Activated T-cell treated with anti-CD3 and anti-CD28 coated beads, Interleukin-2, amount 50 U/mL, for 1 hour (primary cell): ENCODE measurements at places on chromosomes 12 and 14.
A peak's percentile ranks its signal among the peaks of the same experiment; 100 is the strongest.

DNA sequence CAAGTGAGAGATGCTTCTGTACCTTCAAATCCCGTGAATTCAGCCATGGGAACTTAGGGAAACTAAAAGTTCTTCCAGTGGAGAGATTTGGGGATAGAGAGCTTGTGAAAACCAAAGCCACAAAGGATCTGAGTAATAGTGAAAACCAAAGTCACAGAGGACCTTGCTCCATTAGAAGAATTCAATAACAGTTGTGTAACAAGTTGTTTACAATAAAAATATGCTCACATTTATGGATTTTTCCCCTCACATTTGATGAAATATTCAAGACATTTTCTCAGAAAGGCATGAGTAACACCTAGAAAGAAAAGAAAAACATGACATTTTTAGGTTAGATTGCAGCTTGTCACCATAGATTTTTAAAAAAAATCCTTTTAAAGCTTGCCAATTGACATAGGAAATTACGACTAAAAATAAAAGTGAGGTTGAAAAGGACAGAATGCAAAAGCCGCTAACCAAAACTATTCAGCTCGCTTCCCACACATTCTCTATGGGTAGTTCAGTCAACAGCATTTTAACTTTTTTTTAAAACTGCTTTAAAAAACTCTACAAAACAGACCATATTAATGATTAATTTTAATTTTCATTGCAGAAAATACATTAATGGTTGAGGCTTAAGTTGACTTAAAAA lies 113.2 kb downstream of the CAND1 start:
- DNase-seq, result no peak

- no peak for DNase-seq
Observed at GRCh38 chr14:92928258-92928629, 5.3 kb downstream of the CHGA start.

DNA sequence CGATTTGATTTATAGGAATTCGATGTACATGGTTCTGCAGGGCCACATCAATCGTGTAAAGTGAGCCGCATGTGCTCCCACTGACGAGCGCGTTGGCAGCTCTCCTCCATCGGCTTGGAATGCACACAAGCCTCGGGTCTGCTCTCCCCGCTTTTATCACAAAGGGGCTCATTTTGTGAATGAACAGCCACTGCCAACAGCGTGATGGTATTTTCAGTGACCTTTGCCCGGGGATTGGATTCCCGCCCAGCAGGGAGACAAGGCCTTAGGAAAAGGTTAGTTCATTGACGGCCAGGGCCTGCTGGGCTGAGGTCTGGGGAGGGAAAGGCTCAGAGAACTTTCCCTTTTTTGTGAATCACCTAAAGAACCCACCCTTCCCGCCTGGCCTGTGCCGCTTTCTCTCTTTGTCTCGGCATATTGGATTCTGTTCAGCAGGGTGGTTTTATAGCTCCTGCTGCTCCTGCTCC lies 232.1 kb downstream of the MSRB3 start:
- DNase-seq, result no peak

GRCh38 chr14:92690171-92691011 lies 58.0 kb downstream of the LGMN start:
- DNase-seq, result no peak

DNA sequence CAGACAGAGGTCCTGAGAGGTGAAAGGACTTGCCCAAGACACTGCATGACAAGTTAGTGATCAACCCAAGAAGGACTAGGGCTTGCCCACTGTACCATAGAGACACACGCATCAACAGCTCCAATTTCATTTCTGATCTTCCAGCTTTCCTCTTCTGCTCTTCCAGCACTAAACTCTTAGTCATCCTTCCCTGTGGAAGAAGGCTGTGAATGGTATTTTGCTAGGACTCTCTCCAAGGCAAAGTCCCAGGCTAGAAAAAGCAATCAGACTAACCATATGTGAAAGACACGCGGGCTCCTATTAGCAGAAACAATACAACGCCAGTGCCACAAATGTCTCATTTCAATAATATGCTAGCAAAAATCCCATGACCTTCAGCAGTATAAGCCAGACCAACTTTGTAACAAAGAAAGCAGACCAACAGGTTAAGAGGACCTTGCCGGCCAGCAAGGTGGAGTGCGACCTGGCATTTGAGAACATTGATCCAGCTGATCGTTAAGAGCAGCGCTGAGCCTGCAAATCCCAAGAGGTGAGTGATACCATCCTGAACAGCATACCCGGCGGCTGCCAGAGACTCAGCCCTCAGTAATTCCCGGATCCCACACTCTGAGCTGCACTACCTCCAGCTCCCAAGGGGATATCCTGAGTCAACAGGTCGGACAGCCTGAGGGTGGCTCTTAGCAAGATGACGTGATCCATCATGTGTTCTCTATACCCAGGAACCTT lies 132.5 kb downstream of the FOXN3 start:
- DNase-seq, result no peak

DNA sequence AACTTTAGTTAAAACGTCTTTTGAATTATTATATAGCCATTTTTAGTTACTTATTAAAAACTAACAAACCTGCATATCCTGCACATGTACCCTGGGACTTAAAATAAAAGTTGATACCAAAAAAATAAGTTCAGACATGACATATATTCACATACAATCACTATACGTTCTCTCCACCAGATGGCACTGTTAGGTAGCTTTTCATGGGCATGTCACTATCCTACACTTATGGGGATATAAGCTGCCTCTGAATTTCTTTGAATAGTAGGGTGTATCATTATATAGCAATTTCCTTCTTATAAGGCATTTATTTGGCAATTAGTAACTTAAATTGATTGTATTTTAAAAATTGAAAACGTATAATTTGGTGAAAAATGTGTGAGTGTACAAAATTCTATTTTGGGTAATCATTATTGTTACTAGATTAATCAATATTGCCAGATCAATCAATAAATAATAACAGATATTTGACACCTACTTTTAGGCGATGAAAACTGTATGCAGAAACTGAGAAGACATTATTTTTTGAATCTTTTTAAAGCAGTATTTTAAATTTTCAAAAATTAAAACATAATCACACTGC lies 31.8 kb upstream of the OR10A7 start:
- DNase-seq, result no peak

GRCh38 chr14:43790681-43791080 lies 716.4 kb downstream of the FSCB start:
- DNase-seq, result no peak

DNA sequence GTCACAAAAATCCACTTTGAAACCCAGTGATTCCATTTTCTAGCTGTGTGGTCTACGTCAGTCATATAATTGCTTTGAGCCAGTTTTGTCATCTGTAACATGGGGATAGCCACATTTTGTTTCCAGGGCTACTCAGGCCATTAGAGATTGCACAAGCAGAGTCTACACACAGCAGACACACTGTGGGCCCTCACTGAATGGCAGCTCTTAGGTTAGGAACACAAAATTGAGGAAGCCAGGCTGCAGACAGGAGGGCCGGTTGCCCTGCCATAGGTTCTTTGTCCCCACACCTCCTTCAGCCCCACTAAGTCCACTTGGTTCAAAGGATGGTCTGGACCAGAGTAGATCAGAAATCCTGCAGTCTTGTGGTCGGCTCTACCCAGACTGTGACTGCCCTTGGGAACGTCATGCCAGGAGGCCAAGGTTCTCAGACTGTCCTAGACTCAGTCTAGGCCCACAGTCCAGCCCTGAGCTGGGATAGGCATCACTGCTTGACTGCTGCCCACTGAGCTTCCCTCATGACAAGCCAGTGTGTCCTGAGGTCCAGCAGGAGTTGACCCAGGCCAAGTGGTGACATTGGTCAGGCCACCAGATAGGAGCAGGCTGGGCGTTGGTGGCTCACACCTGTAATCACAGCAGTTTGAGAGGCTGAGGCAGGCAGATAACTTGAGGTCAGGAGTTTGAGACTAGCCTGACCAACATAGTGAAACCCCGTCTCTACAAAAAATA lies 3.8 kb upstream of the MYH7 start:
- no peak for DNase-seq

DNA sequence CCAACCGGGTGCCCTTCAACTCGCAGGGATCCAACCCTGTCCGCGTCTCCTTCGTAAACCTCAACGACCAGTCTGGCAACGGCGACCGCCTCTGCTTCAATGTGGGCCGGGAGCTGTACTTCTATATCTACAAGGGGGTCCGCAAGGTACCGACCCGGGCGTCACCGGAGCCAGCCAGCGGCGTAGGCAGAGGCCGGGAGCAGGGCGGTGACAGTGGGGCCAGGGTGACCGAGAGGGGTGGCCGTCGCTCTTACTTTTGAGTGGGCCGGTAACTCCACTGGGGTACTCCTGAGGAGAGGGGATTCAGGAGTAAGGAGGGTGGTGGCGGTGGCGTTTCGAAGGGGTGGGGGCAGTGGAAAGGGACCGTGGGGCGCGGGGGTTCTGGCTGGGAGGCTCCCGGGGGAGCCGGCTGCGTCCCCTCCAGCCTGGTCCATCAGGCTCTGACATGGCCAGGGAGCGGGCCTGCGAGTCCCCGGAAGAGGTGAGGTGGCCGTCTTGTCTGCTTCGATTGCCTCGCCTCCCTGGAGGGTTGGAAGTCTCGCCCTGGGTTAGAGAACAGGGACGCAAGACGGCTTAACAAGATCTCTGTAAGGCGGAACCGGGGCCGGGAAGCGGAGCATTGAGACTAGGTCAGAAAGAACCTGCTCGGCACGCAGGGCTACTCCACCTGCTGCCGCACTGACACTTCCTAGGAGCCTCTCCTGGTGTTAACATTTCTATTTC lies 491 bp downstream of the WDR20 start:
- peak; percentile 41 for DNase-seq

DNA sequence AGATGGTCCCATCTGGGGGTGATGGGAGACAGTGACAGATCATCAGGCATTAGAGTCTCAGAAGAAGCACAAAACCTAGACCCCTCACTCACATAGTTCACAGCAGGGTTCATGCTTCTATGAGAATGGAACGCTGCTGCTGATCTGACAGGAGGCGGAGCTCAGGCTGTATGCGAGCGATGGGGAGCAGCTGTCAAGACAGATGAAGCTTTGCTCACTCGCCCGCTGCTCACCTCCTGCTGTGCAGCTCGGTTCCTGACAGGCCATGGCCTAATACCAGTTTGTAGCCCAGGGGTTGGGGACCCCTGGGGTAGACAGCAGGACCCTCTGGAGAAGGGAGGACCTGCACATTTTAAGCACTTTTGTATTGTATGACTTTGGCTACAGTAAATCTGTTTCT lies 111.2 kb downstream of the LGMN start:
- DNase-seq, result no peak
